ENCODE measurements at places on chromosomes 2 and 18.

DNA sequence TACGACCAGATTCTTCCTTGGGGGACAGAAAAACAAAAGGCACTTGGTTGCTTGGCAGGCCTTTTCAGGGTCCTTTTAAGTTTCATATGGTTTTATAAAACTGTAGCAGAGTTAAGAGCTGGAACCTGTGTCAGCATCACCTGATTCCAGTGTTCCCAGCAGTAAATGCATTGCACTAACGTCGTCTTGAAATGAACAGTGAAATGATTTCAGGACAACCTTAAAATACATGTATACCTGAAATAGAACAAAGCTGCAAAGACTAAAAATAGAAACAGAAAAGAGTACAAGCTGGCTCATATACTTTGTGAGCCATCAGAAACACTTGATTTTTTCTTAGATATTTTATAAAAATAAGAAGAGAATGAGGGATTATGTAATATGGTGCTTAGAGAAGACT lies 51.9 kb downstream of the ACSL3 start:
- DNase-seq: no peak

DNA sequence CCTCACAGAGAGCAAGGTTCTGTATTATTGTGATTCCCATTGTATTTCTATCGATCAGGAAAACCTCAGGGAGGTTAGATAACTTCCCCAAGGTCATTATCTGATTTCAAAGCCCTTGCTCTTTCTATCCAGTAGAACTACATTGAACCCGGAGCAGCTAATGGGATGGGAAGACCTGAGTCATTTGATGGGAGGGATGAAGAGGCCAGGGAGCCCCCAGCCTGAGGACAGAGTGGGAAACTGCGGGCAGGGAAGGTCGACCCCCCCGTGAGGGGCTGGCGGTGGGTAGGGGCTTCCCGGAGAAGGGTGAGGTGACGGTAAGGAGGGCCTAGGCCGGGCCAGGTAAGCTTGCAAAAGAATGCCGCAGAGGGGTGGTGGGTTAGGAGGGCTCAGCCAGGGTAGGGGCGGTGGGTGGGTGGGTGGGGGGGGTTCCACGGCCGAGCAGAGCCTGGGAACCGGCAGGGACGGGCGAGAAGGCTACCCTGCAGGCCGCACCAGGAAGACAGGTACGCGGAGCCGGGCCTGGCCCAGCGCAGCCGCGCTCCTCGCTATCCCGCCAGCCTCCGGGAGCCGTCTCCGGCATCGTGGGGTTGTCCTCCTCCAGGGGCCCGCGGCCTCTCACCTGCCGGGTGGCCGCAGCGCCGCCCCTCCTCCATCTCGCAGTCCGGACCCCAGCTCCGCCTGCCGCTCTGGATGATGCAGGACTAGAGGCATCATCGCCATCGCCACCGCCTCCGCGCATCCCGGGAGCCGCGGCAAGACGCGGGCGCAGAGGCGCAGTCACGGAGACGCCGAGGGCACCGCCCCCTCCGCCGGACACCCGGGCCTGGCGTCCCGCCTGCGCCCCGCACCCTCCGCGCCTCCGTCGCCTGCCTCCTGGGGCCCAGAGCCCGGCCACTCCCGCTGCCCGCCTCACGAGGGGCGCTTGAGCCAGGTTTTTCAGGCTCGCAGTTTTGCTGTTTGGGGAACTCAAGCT lies at the start of gene GPR75:
TSS of gene GPR75 (minus strand) at position 762 of the 976 bp plus-strand sequence. CDS start 5,211 bp downstream, outside the sequence.
- no peak for DNase-seq

- DNase-seq: no peak
These were observed 178.3 kb upstream of the LRATD1 start for GRCh38 chr2:14454202-14454601.

DNA sequence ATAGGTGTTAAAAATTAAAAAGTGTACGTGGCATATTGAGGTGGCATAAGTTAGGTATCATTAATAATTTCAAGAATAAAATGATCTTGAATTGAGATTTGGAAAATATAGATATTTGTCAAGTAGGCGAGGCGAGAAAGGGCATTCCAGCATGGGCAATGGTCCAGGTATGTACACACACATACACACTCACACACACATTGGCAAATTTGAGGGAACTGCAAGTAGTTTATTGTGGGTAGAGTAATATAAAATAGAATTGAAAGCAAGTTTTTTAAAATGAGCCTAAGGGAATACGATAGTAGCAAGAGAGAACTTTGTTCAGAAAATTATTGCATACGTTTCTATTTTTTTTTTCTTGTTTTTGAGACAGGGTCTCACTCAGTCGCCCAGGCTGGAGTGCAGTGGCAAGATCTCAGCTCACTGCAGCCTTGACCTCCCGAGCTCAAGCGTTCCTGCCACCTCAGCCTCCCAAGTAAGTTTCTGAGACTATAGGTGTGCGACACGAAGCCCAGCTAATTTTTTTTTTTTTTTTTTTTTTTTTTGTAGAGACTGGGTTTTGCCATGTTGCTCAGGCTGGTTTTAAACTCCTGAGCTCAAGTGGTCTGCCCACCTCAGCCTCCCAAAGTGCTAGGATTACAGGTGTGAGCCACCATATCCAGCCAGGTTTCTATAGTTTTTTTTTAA lies 96.7 kb upstream of the SLC39A10 start:
- DNase-seq: no peak

DNA sequence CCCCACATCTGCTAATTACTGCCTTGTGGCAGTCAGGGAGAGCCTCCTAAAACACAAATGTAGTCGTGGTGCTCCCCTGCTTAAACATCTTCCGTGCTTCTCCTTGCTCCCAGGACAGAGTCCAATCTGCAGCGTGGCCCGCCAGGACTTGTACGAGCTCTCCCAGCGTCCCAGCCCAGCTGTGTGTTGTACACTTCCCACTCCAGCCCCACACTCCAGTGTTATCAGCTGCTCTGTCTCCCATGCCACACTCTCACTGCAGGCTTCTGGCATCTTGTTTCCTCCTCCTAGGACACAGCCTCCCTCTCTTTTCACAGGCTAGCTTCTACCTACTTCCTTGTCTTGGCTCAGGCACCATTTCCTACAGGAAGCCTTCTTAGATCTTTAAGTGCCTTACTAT lies 199.4 kb downstream of the ALPK2 start:
- DNase-seq: no peak

- no peak for DNase-seq
These were observed 24.4 kb downstream of the GRHL1 start for GRCh38 chr2:9975805-9976447.

- no peak for DNase-seq
These were observed 69.6 kb downstream of the MAP4K4 start for GRCh38 chr2:101766871-101767739.

DNA sequence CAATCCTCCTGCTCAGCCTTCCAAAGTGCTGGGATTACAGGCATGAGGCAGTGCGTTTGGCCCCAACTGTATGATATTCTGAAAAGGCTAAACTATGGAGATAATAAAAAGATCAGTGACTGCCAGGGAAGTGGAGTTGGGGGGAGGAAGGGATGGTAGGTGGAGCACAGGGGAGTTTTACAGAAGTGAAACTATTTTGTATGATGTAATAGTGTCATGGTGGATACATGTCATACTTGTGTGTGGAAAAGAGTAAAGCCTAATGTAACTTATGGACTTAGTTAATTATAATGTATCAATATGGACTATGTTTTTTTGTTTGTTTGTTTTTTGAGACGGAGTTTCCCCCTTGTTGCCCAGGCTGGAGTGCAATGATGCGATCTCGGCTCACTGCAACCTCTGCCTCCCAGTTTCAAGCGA lies 2.9 kb upstream of the GGCX start:
- no peak for DNase-seq

- DNase-seq: no peak
These were observed 26.4 kb downstream of the TBC1D8 start for GRCh38 chr2:101124643-101125366.

DNA sequence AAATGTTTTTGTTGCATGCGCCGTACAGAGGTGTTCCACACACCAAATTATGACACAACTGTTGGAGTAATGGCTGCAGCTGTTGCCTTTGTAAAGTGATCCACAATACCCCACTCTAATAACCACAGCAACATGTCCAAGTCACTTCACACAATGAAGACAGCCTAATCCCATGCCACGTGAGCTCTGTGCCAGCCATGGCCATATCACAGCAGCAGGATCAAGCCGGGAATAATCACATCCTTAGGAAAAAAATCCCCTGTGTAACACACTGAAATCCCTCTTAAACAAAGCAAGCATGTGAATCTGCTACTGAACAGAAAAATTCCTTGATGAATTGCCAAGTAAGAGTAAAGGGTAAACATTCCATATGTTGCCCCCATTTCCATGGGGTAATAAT lies 179.5 kb upstream of the PARD3B start:
- DNase-seq: no peak

DNA sequence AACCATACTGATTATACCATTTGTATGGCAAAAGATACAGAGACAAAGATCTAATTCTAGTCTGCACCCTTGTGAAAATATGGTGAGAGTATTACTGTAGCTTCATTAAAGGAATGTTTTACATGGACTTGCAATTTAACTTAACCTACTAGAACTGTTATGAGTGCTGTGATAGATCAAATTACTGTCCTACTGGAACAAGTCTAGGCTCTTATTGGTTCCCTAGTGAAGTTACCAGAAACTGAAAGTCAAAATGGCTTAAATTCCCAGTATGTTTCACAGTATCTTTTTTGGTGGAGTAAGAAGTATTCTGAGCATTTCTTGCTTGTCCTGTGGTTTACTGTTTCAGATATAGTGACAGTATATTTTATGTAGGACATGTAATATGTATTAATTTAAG lies 3.8 kb upstream of the TBR1 start:
- no peak for DNase-seq

GRCh38 chr18:72601481-72601880 lies 57.3 kb upstream of the CBLN2 start:
- DNase-seq: no peak

DNA sequence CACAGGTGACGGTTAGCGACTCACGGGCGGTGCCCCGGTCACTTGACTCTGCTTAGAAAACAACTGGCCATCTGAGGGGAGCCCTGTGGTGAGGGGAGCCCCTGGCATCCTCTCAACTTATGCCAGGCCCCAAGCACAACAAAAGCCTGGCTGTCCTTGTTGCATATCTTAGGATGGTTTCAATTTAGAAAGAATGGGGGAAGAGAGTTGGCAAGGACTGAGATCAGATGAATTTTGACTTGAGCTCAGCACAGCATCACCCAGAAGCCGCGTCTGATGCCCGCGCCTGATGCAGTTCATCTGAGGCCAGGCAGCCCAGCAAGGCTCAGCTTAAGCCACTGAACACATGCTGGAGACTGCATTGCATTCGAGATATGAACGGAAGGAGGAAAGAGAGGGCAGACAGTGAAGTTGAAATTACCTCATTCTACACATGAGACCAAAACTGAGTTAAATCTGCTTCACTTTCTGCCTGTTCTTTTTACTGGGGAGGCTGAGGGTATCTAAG lies 36.8 kb downstream of the MYT1L start:
- no peak for DNase-seq

Data from stimulated activated CD4-positive, alpha-beta T cell treated with anti-CD3 and anti-CD28 coated beads, Interleukin-1b, Interleukin-23, amount 100 ng/mL, for 24 hours (primary cell).